ENCODE measurements at places on chromosomes 3 and 15.

- peak; percentile 83 for DNase-seq
Measured at GRCh38 chr15:58770519-58770856, 614 bp upstream of the MINDY2 start.

- no peak for DNase-seq
Measured at GRCh38 chr15:58276924-58277323, 138.7 kb downstream of the AQP9 start.

GRCh38 chr3:22982981-22983587 lies 220.0 kb upstream of the UBE2E2 start:
- no peak for DNase-seq

- peak; percentile 53 for DNase-seq
Measured at GRCh38 chr3:69212411-69213160, 90.2 kb upstream of the LMOD3 start.

DNA sequence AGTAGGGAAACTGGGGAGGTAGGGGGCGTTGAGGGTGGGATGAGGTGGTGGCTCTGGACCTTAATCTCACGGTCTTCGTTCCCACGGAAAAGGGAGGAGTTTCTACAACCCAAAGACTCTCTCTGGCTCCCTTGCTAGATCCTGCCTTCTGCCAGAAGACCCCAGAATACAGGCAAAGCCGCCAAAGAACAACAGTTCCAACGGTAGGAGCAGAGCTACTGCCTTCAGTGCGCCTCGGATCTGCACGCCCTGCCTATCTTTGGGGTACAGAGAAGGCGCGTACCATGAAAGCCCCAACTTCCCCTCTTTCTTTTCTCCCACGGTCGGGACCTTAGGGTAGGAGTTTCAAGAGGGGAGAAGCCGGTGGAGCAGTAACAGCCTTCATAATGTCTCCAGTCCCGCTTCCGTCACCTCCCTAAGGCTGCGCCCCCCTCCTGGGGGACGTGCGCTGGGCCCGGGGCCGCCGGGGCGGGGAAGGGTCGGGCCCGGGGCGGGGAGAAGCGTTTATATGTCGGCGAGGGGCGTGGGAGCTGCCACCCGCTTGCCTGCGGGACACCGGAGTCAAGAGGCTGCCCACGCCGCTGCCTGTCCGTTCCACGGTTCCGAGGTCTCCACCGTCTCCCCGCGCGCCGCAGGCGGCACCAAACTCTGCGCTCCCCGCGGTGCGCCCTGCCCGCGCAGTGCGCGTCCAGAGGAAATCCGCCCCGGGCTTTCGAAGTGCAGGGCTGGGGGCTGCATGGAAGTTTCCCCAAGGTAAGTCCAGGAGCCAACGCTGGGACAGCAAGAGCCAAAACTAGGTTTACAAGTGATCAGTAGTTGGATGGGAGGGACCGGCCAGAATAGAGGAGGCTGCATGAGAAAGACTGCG lies at the start of gene COL6A6:
Gene COL6A6, plus strand, starts transcription at position 533 of the 868 bp plus-strand sequence. CDS start 43,188 bp downstream, outside the sequence.
- DNase-seq = no peak

All from HFFc6 (cell line).